ENCODE measurements at places on chromosomes 12 and 14.

DNA sequence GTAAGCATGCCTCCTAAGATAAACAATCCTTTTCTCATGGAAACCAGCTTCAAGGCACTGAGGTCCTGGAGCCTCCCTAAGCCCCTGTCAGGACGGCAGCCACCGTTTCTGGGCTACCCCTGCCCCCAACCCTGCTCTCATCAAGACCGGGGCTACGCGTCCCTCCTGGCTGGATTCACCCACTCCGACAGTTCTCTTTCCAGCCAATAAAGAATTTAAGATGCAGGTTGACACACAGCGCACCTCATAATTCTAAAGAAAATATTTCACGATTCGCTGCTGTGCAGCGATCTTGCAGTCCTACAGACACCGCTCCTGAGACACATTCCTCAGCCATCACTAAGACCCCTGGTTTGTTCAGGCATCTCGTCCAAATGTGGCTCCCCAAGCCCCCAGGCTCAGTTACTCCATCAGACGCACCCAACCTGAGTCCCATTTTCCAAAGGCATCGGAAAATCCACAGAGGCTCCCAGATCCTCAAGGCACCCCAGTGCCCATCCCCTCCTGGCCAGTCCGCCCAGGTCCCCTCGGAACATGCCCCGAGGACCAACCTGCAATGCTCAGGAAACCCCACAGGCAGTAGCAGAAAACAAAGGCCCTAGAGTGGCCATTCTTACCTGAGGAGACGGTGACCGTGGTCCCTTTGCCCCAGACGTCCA is 336.3 kb downstream of the TMEM121 start:
- H3K4me3 ChIP-seq = no peak overlapping the region
- peaks cover 3% of the 10 kb centered on the region for H3K36me3 ChIP-seq
- no peak overlapping the region for H3K27ac ChIP-seq
- H3K4me1 ChIP-seq = no peaks in the 10 kb centered on the region

DNA sequence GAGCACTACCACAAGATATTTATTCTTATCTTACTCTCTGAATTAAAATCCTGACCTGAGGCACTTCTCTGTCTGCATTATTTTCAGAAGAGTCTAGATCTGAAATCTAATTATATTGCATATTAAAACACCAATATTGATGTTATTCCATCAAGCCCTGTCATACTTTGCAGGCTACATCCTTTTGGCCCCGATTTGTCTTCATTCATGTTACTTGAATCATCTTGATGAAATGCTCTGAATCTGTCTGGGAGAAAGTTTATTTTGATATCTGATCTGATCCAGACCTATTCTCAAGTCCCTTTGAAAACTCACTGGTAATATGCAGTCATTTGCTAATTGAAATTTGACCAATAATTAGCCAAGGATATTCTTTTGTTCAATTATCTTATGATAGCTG is 79.9 kb downstream of the BBS10 start:
- peak overlapping the region; percentile 53 for H3K27ac ChIP-seq
- DNase-seq = no peak
- H3K4me3 ChIP-seq = no peak overlapping the region
- H3K36me3 ChIP-seq = peaks cover 3% of the 10 kb centered on the region

- no peaks in the 10 kb centered on the region for H3K36me3 ChIP-seq
- no peak overlapping the region for H3K27ac ChIP-seq
- H3K27me3 ChIP-seq = peaks cover 9% of the 10 kb centered on the region
- H3K4me1 ChIP-seq = no peaks in the 10 kb centered on the region
- DNase-seq = no peak
Observed at GRCh38 chr12:5511644-5512600, 80.0 kb downstream of the NTF3 start.

GRCh38 chr14:90499121-90499520 is 102.3 kb downstream of the CALM1 start:
- peaks cover 6% of the 10 kb centered on the region for H3K4me1 ChIP-seq
- no peak overlapping the region for H3K27ac ChIP-seq
- H3K4me3 ChIP-seq = no peak overlapping the region
- DNase-seq = peak; percentile 33

GRCh38 chr14:91257328-91258010 is 13.0 kb upstream of the GPR68 start:
- no peak overlapping the region for H3K27ac ChIP-seq
- no peak overlapping the region for H3K4me3 ChIP-seq
- DNase-seq = no peak
- no peaks in the 10 kb centered on the region for H3K36me3 ChIP-seq
- H3K4me1 ChIP-seq = peaks cover 23% of the 10 kb centered on the region
- no peaks in the 10 kb centered on the region for H3K27me3 ChIP-seq

DNA sequence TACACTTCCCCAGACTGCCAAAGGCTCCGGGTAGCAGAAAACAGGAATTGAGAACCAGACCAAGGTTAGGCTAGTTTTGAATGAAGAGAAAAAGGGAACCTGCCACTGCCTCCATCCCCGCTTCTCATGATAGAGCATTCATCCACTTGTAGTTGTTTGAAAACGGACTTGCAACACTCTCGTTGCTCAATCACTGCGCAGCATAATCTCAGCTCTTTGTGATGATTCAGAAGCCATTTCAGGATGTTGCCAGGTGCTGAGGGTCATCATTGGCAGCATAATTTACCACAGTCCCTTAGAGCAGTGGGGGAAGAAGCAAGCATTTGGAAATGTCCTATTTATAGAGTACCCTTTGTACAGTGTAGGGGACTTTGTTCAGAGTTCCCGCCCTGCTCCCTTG is 25.6 kb downstream of the KCNK13 start:
- no peak overlapping the region for H3K4me3 ChIP-seq
- H3K27me3 ChIP-seq = peaks cover 39% of the 10 kb centered on the region
- H3K36me3 ChIP-seq = peaks cover 2% of the 10 kb centered on the region
- no peak overlapping the region for H3K27ac ChIP-seq
- DNase-seq = no peak

DNA sequence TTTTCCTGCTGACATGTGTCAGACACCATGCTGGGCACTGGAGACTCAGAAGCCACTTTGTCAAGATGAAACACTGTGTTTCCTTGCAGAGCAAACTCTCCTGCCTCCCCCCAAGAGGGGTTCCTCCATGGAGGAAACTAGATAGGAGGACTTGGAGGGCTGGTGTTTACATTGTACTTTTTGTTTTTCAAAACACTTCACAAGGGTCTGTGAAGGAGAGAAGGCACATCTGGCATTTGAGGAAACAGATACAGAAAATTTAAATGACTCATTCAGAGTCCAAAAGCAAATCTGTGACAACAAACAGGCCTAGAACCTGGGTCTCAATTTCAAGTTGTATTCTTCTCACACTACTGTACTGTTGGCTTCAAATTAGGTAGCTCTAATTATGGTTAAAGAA is 6.7 kb upstream of the CDKL1 start:
- no peak overlapping the region for H3K4me3 ChIP-seq
- no peaks in the 10 kb centered on the region for H3K36me3 ChIP-seq
- DNase-seq = no peak
- peaks cover 23% of the 10 kb centered on the region for H3K4me1 ChIP-seq
- H3K27ac ChIP-seq = peak overlapping the region; percentile 36
- no peaks in the 10 kb centered on the region for H3K27me3 ChIP-seq

DNA sequence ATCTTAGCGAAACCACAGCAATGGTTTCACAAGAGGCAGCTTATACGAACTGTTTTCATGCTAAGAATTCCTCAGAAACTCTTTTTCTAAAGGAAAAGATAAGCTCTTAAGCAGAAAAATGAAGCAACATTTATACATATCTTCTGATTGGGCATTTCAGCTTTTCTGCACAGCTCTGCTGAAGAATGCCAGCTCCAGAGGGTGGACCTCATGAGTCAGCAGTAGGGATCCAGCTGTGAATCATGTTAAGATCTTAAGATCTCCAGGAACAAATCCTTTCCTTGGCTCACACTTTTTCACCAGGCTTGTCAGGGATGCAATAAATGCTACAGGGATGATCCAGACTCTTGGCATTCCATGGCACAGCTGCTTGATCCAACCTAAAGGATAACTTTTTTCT is 477.1 kb upstream of the CCDC196 start:
- no peaks in the 10 kb centered on the region for H3K36me3 ChIP-seq
- H3K27me3 ChIP-seq = no peaks in the 10 kb centered on the region
- no peak overlapping the region for H3K27ac ChIP-seq
- H3K4me1 ChIP-seq = peaks cover 5% of the 10 kb centered on the region
- no peak overlapping the region for H3K4me3 ChIP-seq
- DNase-seq = no peak

- H3K4me1 ChIP-seq = peaks cover 20% of the 10 kb centered on the region
- H3K27me3 ChIP-seq = no peaks in the 10 kb centered on the region
- no peaks in the 10 kb centered on the region for H3K36me3 ChIP-seq
- DNase-seq = no peak
Observed at GRCh38 chr12:12392413-12392812, 35.5 kb downstream of the BORCS5 start.

GRCh38 chr12:83220774-83221173 is 534.1 kb downstream of the TMTC2 start:
- no peak overlapping the region for H3K4me3 ChIP-seq
- H3K27me3 ChIP-seq = peaks cover 3% of the 10 kb centered on the region
- no peak overlapping the region for H3K27ac ChIP-seq

Data from chondrocyte (in vitro differentiated cells).